ENCODE measurements at places on chromosomes 11 and 22. TPM values are rescaled to one million over a fixed set of nuclear protein-coding genes. Genes with fewer than 3 reads are reported as not detected.

TSSK2 gene
- total RNA-seq = not detected

C11orf86 gene
- total RNA-seq = not detected

MFNG gene
- total RNA-seq = 207 TPM

PGR gene
- not detected for total RNA-seq

OR8D1 gene
- total RNA-seq = not detected

KCTD14 gene
- total RNA-seq = not detected

MAJIN gene
- total RNA-seq = not detected

TCN1 gene
- not detected for total RNA-seq

TMEM132A gene
- total RNA-seq = 3.5 TPM

GATD1 gene
- total RNA-seq = 82.2 TPM

OR8G1 gene
- total RNA-seq = not detected

OR2D2 gene
- 0.72 TPM for total RNA-seq

SLC22A8 gene
- total RNA-seq = not detected

PKNOX2 gene
- total RNA-seq = not detected

SERHL2 gene
- 2.3 TPM for total RNA-seq

PRDM11 gene
- 1.4 TPM for total RNA-seq

RBM4 gene
- total RNA-seq = 109 TPM

UPK3A gene
- total RNA-seq = not detected

IGF2 gene
- total RNA-seq = 0.45 TPM

JOSD1 gene
- total RNA-seq = 90.4 TPM

CDC42EP1 gene
- total RNA-seq = 1.0 TPM

CDK2AP2 gene
- total RNA-seq = 97.9 TPM

HIC2 gene
- 5.9 TPM for total RNA-seq

CELSR1 gene
- 0.37 TPM for total RNA-seq
